Hematopoietic multipotent progenitor cell treated with erythropoietin and hydrocortisone succinate and interleukin-3 and kit ligand, for 15 days (in vitro differentiated cells): ENCODE measurements at places on chromosomes 12 and 14.

DNA sequence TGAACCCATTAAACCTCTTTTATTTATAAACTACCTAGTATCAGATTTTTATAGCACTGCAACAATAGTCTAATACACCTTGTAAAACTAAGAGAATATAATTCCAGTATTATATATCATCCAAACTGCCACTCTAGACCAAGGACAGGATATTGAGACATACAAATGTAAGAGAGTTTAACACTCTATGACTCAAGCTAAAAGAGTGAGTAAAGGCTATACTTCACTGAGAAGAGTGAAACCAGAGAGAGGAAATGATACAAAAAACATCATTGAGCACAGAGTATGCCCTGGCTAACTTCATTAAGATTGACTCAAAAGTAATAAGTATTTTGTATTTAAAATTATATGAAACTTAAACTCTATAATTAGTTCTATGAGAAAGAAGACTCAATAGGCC lies 1951.9 kb upstream of the SEL1L start:
- no peak for DNase-seq

DNA sequence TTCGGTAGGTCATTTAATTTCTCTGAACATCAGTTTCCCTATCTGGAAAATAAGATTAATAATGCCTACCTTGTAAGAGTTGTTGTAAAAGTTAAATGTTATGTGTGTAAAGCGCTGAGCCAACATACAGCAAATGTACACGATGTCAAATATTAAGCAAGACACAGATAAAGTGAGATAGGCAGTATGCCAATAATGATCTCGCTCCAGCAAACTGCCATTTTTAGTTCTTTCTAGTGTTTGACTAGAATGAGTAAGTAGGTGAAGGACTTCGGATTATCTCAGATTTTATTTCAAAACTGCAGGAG lies 840 bp downstream of the DHRS7 start:
- peak; percentile 64 for DNase-seq

DNA sequence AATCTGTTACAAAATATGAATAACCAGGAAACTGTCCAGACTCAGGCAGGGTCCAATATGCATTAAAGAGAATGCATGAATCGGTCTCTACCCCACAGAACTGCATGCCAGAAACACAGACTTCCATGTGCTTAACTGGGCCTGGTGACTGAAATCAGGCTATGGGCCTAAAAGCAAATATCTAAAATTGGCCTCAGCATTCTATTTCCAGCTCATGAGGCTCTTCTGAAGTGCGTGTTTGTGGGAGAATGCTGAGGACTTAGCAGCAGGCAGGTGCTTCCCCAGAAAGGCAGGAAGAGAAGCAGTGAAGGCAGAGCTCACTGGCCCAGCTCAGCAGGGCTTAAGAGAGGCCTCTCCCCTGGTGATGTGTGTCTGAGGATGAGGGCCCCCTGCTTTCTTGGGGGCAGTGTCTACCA lies 48.5 kb downstream of the ADGRD1 start:
- no peak for DNase-seq

DNA sequence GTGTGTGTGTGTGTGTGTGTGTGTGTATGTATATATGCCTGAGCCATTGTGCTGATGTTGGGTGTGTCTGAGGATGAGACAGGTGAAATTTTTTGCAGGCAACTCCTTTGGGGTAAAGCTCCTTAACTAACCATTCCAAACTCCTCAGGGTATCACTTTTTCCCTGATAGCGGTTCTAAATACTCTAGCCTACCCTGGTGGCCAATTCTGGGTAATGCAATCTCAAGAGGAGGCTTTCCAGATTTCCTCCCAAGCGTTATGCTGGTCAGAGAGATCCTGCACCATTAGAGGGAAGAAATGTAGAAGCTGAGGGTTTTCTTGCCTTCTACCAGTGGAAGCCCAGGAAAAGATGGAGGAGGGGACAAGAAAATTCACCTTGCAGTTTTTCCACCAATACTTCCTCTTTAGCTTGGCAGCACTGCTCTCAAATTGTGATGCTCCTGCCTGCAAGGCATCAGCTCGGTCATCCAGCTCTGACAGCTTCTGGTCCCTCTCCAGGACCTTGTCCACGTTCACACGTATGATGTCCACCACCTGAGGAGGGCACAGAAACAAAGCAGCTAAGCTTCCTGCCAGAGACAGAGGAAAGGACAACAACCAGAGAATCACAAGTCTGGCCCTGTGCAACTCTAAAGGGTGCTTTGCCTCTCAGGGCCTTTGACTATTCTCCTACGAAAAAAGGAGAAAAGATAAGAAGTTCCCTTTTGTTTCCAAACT lies 4.9 kb downstream of the VAMP1 start:
- DNase-seq = peak; percentile 82

GRCh38 chr14:54207476-54208462 lies 189.0 kb upstream of the CDKN3 start:
- no peak for DNase-seq

DNA sequence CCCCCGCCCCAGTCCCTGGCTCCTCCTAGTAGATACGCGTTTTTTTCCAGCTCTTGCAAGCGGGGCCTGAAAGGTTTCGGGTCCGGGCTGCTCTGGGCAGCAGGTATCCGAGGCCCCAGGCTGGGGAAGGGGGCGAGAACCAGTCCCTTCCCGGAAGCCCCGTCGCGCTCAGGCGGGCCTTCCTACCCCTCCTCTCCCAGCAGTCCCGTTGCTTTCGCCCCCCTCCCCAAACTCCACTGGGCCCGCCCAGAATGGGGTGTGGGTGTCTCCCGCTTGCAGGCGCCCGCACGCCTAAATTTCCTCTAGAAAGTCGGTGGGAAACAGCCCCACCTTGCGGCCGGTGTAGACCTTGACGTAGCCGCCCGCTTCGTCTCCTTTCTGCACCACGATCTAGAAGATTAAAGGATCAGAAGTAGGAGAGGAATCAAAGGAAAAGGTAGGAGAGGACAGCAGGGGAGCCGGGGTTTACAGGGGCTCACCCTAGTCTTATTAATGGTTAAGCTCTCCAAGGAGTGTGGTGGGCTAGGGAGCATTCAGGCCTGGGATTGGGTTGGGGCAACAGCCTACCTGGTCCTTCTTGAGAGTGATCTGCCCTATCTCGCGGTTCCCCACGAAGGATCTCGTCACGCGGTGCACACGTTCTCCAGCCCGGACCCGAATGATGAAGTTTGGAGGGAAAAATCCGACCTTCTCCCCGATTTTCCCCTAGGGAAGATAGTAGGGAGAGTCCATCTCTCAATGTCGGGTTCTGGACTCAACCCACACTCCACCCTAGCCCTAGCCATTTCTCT lies 7.3 kb downstream of the STAC3 start:
- peak; percentile 79 for DNase-seq

- DNase-seq = no peak
These were observed 71.2 kb downstream of the RIN3 start for GRCh38 chr14:92584816-92585215.

- no peak for DNase-seq
These were observed 96.6 kb downstream of the SPTSSA start for GRCh38 chr14:34365309-34365915.

- DNase-seq = no peak
These were observed 3.2 kb upstream of the HDAC7 start for GRCh38 chr12:47822863-47823262.

GRCh38 chr14:67018720-67019119 lies 170.5 kb upstream of the GARIN2 start:
- no peak for DNase-seq

DNA sequence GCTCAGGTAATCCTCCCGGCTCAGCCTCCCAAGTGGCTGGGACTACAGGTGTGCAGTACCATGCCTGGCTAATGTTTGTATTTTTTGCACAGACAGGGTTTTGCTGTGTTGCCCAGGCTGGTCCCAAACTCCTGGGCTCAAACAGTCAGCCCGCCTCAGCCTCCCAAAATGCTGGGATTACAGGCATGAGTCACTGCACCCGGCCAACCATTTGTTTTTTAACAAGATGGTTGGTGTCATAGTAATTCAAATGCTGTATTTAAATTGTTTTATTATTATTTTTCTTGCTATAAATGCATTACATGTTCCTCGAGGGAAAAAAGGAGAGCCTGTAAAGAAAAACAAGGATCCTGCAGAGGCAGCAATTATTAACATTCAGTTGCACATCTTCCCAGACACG lies 83.9 kb downstream of the EP400 start:
- DNase-seq = no peak
